NCI-H187 (cell line): ENCODE measurements at places on chromosomes 2 and 18.

GRCh38 chr2:7694076-7694985 lies 777.1 kb downstream of the RNF144A start:
- DNase-seq, result no peak

DNA sequence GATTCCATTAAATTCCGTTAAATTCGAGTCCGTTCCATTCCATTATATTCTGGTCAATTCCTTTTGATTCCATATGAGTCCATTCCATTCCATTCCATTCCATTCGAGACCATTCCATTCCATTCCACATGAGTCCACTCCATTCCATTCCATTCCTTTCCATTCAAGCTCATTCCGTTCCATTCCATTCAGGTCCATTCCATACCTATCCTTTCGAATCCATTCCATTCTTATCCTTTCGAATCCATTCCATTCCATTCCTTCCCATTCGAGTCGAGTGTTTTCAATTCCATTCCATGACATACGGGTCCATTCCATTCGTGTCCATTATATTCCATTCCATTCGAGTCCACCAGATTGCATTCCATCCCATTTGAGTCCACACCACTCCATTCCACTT lies 1127.4 kb downstream of the RPIA start:
- no peak for DNase-seq

DNA sequence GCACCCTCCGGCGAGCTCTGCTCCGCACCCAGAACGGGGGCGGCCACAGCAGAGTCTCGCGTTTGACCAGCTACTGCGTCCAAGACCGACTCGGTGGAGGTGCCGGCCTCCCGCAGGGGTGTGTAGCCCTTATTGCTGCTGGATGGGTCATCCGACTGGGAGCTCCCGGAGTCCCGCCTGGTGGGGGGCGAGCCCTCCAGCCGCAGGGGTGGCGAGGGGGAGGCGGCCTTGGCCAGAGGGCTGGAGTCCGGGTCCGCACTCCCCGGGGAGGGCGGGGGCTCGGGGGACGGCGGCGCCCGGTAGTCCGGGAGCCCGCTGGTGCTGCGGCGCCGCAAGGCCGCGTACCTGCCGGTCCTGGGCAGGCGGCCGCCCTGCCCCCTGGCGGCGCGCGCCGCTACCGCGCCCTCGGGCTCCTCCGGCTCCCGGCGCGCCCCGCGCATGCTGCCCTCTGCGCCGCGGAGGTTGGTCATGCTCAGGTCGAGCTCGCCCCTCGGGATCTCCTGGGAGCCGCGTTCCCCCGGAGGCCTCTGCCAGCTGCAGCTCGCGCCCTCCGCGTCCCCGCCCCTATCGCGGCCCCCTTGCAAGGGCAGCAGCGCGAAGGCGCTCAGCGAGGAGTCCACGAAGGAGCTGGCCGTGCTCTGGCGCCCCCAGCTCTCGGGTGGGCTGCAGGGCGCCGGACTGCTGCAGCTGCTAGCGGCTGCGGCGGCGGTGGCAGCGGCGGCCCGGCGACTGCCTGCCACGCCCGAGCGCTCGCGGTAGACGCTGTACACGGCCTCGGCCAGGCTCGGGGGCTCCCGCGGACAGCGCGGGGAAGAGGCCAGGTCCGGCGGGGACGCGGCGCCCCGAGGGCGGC lies 4.8 kb downstream of the TMEM200C start:
- DNase-seq, result no peak

- no peak for DNase-seq
Measured at GRCh38 chr2:108852375-108852774, 65.8 kb downstream of the CCDC138 start.

- DNase-seq, result no peak
Measured at GRCh38 chr2:158633261-158633660, 161.9 kb upstream of the DAPL1 start.

DNA sequence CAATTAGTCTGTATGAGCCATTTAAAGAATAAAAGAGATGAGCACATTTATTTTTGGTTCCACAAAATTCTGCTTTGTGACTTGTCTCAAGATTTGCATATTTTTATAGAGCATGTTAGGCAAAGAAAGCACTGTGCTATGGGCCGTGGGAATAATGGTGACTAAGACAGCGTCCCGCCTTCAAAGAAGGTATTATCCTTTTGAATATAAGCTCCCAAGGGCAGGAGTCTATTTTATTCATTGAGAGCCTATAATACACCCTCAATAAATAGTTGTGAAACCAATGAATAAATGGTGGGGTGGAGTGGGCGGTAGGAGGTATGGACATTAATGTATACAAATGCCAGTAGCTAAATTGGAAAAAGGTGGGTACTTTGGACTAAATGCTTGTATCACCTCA lies 20.5 kb upstream of the TCF4 start:
- DNase-seq, result no peak

DNA sequence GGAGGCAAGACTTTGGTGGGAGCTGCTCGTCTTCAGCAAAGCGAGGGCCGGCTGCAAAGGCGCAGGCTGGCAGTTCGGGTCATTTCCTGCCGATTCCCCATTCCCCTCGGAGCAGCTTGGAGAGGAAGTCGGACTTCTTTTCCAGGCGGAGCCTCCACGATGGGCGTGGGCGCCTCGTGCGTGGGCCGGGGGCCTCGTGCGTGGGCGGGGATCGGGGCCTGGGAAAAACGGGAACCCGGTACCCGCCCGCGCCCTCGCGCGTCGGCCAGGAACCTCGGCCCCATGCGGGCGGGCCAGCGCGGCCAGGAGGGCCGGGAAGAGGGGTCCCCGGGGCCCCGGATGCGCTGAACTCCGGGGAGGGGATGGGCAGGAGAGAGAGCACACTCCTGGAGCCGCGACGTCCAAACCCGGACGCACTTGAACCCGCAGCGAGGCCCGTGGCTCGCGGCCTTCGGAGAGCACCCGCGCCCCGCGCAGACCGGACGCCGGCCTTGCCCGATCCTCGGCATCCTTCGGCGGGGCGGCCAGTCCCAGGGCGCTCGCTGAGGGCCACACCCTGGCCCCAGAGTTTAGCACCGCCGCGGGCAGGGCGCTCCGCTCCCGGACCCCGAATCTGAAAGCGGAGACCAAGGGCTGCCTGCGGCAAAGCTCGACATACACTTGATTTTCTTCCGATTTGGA lies 368.4 kb downstream of the MTX2 start:
- no peak for DNase-seq
